ENCODE measurements at places on chromosomes 11 and 22.

DNA sequence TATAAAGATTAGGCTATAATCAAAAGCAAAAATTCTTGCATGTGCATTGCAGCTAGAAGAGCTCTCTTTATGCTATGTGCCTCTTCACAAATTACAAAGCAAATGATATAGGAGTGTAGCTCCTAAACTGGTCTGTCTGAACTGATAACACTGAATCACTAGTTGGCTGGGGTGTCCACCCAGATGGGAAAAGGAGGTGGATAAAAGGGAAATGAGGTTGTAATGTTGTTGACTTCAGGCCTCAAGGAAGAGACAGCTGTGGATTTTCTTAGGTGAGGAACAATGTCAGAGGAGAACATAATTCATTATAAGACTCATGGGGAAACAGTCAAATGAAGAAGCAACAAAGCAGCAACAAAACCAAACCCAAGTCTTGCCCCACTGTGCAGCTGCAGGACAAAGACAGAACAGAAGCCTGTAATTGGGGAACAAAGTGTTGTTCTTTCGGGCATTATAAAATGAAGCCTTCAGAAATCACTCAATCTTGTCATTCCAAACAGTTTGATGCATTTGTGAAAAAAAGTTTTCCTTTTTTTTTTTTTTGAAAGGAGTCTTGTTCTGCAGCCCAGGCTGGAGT is 130.1 kb upstream of the DDI1 start:
- DNase-seq, result no peak

- DNase-seq, result no peak
These were observed 48.3 kb downstream of the LARGE1 start for GRCh38 chr22:33871935-33872334.

GRCh38 chr11:9269492-9270013 is 4.4 kb upstream of the DENND5A start:
- DNase-seq, result no peak

DNA sequence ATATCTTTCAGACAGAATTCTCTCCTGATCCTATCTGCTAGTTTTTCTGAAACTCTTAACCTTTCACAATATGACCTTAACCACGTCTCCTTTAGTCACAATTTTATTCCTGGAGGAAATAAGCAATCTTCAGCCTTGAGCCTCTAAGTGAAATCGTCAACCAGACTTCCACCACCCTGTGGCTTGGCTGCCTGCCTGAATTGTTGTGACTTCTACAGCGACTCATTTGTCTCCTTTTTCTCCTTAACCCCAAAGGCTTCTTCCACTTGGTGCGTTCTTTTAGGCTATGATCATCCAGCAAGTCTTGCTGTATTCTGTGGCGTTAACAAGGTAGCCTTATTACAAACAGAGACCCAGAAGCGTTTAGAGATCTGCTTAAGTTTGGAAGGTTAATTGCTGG is 535.1 kb upstream of the ARHGAP42 start:
- DNase-seq, result no peak

DNA sequence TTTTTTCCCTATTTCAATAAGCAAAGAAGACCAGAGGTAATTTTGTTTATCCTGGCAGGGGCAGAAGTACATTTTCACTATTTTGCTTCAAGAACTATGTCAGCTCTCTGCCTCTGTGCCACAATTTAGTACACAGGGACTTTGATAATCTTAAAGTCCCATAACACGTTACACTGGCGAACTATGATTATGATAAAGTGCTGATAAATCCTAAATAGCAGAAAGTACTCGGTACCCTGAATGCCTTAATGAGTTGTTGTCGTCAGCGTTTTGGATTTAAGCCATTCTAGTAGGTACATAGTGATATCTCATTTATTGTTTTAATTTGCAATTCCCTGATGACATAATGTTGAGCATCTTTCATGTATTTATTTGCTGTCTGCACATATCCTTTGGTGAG is 16.6 kb upstream of the PHOX2A start:
- DNase-seq, result no peak

- no peak for DNase-seq
These were observed 130.2 kb downstream of the NCAM1 start for GRCh38 chr11:113091481-113091780.

GRCh38 chr11:86459682-86460460 is 85.2 kb downstream of the CCDC81 start:
- DNase-seq, result peak; percentile 53

DNA sequence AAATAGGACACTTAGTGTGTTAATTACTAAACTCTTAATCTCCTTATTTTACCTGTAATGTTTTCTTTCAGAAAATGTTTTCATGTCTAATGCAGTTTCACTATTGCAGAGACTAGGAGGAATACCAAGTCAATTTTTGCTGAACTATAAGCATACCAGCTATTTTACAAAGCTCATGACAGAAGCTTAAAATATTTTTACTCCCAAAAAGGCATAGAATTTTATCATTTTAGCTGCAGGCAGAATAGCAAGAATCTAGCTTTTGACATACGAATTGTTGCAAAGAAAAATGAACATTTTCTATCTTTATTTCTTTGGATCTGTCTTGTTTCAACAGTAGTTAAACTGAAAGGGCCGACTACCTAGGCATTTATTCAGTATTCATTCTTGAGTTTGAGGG is 366.9 kb downstream of the FAT3 start:
- DNase-seq, result no peak

- DNase-seq, result no peak
These were observed 154.8 kb downstream of the APOL5 start for GRCh38 chr22:35872451-35872850.

GRCh38 chr11:127424661-127425060 is 424.1 kb upstream of the KIRREL3 start:
- DNase-seq, result no peak

DNA sequence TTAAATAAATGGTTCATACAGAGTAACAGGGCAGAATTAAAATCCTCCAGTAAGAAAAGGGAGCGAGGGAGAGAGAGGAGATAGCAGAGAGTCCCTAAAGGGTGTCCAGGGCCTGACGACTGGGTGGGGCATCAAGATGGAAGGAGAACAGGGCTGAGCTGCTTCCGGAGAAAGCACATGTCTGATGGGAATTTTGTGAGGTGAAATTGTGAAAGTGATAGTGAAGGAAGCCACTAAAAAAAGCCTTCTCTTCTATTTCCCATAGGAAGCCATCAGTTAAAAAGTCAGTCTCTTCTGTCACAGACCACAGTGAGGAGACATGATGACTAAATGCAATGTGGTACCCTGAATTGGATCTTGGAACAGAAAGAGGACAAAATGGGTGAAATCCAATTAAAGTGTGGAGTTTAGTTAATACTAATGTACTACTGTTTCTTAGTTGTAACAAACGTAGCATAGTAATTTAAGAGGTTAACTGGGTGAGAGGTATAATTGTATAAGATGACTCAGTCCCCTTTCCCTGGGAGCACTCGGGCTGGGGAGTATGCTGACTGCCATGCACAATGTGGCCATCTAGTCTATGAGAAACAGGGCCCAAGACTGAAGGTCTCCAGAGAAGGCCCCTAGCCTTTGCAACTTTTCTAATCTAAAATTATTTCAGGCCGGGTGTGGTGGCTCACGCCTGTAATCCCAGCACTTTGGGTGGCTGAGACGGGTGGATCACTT is 29.5 kb upstream of the FCHSD2 start:
- no peak for DNase-seq

DNA sequence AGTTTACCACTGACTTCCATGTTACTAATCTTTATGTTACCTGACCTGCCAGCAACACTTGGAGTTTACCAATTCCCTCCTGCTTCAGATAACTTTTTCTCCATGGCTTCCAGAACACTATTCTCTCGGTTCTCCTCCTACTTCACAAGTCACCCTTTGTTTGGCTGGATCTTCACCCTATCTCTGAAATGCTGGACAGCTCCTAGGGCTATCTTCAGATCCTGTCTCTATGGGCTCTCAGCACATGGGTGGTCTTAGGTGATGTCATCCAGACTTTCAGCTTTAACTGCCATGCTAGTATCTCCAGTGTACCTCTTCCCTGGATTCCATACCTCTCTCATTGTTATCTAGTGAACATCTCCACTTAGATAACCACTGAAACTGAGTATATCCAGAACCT is 12.2 kb upstream of the VWCE start:
- DNase-seq, result no peak

GRCh38 chr22:47472636-47473035 is 710.2 kb downstream of the TBC1D22A start:
- no peak for DNase-seq

DNA sequence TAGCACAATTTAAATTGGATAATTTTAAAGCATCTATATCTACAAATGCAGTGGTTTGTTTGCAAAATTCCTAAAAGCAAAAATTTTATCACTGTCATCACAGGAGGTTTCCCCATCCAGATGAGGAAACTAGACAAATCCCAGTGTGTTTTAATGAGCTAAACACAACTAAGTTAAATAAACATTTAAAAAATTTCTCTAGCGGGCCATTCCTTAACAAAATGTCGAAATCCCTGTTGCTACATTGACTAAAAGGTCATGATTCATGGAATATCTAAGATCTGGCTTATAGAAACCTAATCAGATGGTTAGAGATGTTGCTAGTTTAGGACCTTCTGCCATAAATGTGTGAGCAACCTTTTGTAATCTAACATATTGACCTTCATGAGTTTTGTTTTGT is 107.3 kb upstream of the BDNF start:
- DNase-seq, result no peak

DNA sequence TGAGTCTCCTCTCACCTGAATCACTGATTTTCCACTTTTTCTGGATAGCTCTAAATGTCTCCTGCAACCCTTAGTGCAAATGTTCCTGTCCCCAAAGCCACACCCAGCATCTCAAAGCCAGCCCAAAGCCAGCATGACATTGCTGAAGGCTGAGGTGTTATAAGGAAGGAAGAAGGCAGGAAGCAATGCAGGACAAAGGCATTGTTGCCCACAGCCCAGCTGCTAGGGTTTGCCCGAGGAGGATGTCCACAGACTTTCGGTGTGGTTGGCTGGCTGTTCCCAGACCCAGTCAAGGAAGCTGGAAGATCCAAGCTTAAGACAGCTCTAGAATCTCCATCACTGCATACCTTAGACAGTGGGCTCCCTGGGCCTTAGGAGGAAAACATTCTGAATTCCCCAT is 23.5 kb downstream of the CHST1 start:
- no peak for DNase-seq

DNA sequence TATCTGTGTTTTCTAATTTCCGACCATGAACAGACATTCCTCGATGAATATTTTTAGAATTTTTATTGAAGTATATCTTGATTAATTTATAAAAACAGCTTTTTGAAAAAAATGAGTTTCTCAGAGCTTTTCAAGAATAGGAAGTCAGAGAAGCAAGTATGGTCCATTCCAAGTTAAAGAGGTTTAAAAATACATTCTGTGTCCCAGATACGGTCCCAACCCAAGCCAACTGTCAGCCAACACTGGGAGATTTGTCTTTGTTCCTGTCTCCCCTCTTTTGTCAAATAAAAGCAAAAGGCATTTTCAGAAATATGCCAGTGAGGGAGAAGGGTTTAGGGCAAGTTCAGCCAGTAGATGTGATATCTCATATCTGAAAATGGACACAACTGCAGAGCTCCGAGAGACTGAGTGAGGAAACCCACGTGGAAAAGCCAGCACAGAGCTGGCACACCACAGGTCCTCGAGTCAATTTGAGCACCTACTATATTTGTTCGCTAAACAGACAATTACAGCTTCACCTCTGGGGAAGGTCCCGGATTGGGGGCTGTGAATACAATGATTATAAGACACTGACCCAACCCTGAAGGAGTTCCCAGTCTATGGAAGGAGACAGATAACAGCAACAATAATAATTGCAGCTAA is 59.8 kb downstream of the C11orf91 start:
- no peak for DNase-seq

DNA sequence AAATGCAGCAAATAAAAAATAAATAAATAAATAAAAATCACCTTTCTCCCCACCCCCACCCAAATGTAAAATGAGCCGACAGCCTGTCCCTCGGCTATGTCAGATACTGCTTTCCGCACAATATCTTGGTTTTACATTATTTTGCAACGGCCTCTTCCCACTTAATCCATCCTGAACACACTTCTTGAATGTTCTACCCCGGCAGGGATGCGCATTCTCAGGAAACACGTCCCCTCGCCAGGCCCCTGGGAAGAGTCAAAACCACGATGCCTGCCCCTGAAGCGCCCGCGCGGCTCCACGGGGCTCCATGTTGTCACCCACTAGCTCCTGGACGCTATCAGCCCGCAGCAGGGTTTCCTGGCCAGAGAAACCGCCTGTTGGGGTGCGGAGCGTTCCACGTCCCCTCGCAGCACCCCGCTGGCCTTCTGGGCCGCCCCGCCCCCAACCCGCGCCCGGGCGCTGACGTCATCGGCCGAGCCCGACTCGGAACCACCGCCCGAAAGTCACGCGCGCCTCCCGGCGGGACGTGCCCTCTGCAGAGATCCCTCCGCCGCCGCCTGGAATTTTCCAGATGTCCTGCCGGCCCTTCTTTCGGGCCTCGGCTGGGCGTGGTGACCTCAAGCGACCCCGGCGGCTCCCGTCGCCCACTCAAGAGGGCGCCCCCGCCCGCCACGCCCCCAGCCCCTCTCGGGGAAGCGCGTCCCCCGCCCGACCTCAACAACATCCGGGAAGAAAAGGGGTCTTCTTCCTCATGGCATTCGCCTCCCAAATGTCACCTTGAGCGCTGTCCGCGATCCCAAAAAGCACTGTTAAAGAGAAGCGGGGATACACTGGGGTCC is 585 bp upstream of the NEAT1 start:
- peak; percentile 98 for DNase-seq

DNA sequence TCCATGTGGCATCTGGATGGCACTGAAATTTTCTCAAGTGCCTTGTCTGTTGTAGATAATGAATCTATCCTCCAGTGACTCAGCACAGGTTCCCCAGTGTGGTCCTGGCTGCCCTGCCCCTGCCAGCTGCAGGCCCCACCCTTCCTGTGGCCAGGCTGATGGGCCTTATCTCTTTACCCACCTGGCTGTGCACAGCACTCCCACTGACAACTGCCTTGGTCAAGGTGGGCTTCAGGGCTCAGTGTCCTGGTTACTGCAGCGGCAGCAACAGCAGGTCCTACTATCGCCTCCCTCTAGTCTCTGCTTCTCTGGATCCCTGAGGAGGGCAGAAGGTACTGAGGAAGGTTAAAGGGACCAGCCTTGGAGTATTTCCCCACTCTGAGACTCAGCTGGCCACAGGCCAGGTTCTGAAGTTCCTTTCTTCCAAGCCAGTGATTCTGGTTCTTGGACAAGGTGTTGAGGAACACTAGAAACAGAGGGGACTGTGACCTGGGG is 3.1 kb downstream of the HMBS start:
- DNase-seq, result no peak

DNA sequence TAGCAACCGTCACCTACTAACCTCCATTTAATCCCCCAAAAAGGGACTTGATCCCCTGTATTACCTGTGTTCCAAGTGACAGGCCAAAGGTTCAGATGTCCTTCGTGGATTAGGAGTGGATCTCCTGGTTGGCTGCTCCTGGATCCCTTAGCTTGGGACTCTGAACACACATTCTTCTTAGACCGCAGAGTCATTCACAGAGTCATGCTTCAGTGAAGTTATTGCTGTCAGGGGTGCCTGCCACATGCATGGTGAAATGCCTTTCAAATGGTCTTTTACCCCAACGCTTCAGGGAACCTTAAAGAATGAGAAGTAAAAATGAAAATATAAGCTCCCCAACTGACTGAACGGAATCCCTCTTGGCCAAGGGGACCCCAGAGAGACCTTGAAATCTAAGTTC is 49.1 kb downstream of the ADAMTS8 start:
- DNase-seq, result no peak

- no peak for DNase-seq
These were observed 493.9 kb upstream of the B3GAT1 start for GRCh38 chr11:134905928-134906327.

All from right hindlimb (tissue), 1 donor.